ENCODE measurements at places on chromosomes 6 and 20.

DNA sequence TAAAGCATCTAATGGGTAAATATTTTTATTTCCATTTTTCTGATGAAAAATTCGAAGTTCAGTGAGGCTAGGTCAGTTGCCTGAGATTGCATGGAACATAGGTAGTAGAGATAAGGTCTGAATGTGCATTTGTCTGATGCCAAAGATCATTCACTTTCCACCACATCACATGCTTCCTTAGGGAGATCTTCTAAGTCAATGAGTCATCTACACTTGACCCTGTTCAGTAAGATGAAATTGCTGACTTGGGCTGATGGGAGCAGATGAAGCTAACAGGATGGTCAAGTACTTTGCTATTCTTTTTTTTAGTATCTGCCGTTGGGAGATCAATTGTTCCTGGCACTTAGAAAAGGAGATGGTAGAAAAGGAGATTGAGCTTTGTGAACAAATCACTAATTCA, 511.3 kb downstream of the PHF3 start:
- DNase-seq, result no peak

DNA sequence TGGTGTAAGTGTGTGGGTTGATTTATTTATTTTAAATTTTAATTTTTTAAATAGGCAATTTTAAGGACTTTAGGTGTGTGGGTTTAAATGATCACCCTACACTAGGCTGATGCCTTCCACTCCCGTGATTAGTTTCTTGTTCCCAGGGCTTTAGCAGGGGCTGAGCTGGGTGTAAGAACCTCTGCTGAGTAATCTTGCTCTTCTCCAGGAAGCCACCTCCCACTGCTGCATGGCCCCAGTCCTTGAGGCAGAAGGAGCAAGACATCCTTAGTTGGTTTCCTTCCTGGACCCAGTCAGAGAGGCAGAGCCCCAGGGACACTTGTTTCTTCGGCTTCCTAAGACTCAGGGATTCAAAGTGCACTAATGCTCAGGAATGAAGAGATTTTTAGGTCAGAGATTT, 19.8 kb upstream of the CDC5L start:
- no peak for DNase-seq

DNA sequence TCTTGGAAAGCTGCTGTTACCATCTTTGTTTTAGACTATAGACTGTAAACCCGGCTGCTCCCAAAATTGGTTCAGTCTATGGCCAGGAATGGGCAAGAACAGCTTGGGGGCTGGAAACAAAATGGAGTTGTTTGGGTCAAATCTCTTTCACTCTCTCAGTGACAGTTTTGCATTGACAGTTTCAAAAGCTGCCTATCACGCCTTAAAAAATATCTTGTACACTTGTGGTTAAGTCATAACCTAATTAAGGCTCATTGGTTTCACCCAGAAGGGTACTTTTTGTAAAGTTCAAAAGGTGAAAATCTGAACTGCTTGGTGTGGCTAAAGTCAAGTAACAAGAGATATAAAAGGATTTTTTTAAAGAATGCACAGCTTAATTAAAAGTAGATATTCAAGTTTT, 76.1 kb upstream of the PRL start:
- DNase-seq, result no peak

DNA sequence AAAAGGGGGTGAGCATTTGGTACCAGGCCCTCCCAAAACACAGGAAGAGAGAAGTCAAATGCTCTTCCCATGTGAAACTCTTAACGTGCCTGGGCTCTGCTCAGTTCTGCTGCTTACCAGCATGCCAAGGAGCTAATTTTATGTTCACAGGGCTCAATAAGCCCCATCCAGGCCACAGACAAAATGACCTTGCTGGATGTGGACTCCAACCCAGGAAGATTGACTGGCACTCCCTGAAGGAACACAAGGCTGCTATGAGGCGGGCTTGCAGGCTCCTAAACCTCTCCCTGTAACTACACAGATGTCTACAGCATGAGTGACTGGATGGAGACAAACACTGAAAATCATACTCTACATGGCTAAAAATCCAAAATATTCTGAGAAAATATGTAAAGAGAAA, 50.6 kb downstream of the CHD6 start:
- DNase-seq, result no peak

- DNase-seq, result no peak
These were observed 18.2 kb downstream of the NCOA5 start for GRCh38 chr20:46071573-46071972.

DNA sequence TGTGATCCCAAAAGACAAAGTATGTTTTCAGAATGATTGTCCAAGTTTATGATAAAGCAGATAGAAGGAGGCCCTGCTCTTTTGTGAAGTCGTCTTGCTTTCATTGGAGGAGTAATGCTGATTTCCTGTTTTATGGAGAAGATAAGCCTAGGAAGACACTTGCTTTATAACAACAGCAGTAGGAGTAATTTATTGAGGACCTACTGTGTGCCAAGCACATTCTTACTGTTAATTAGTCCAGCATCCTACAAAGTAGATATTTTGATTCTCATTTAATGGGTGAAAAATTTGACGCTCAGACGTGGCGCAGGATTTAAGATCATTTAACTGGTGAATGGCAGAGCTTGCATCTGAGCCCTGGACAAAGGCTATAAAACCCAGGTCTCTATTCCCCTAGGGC, 87.6 kb downstream of the ZDHHC14 start:
- no peak for DNase-seq

DNA sequence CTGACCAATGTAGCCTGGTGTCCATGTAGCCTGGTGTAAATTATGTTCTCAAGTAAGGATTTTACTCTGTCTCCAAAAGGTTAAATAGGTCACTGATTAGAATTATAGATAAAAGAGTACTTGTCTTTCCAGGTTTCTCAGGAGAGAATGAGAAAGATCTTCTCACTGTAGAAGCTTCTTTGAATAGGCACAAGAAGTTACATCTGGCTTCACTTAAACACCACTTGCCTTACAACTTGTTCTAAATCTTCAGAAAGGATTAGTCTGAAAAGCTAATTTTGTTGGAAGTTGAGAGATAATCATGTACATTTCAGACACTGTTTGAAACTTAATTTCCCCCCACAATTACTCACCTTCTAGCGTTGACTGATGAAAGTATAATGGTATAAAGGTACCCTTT, 275.3 kb downstream of the FARS2 start:
- DNase-seq, result no peak

All from kidney glomerular epithelial cell (primary cell).